ENCODE measurements at places on chromosomes 2 and 18.

DNA sequence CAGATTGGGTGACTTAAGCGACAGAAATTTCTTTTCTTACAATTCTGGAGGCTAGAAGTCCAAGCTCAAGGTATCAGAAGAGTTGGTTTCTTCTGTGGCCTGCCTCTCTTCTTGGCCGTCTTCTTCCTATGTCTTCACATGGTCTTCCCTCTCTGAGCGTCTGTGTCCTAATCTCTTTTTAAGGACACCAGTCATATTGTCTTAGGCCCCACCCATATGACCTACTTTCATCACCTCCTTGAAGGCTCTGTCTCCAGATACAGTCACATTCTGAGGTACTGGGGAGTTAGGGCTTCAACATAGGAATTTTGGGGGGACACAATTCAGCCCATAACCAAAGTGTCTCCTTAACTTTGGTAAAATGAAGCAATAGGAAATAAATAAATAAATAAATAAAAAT, 110.9 kb upstream of the EPC2 start:
- no peak for DNase-seq

DNA sequence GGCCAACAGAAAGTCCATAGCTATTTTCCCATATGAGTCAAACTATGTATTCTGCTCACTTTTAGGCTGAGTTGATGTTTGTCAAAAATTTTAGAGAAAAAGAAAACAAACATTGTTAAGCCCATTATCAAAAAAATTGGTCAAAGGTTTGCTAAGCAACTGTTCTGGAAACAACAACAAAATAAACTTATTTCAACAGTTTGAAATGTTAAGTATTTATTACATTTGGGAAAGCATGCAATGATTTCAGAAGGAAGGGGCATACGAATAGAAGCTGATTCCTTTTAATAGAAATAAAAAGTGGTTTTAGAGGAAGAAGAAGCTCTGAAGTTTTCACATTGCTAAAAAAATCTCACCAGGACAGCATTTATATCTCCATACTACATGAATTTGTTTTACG, 1837.5 kb upstream of the CELF4 start:
- no peak for DNase-seq

- DNase-seq = no peak
Measured at GRCh38 chr2:47869859-47870595, 36.3 kb downstream of the FBXO11 start.

DNA sequence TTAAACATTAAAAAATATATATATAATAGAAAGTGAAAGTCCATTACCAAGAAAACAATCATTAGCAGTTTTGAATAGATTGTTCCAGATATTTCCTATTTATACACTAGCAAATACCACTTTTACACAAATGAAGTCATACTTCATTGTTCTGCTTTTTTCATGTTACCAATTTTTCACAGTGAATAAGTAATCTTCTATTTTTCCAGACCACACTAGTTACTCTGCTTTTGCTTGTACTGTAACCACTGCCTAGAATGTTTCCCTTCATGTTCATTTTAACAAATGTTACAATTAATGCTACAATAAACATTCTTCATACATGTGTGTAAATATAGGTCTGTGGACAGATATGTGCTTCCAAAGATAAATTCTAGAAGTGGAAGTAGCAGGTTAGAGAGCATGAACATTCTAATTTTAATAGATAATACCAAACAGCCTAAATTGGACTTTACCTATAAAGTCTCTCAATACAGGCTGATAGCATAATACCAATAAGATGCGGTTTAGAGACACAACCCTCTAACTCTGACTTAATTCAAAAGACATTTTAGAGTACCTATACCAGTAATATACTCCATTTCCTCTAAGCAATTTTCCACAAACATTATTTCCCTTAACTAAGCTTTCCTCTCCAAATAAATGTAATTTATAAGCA, 17.0 kb downstream of the ITSN2 start:
- DNase-seq = no peak

GRCh38 chr18:51559198-51559901, 361.9 kb upstream of the MEX3C start:
- no peak for DNase-seq

DNA sequence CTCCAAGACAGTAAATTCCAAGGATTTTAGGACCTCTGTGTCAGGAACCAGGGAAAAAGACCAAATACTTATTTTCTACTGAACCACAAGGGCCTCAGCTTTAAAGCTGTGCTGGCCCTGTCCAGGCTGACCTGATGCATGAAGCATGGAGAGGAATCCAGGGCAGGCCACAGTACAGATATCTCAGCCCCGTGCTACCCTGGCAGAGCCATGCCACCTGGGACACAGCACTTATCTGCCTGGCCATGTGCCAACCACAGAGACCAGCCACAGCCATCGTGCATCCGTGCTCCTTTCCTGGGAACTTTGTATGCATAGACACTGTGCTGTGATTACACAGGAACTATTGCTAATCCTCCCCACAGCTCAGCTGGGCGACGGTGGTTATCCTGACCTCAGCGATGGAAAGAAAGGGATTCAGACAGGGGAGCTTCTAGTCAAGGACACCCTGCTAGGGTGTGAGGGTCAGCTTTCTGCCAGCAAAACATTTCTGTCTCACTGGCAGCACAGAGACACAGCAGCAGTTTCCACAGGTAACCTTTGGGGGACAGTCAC, 687.4 kb upstream of the ID2 start:
- no peak for DNase-seq

DNA sequence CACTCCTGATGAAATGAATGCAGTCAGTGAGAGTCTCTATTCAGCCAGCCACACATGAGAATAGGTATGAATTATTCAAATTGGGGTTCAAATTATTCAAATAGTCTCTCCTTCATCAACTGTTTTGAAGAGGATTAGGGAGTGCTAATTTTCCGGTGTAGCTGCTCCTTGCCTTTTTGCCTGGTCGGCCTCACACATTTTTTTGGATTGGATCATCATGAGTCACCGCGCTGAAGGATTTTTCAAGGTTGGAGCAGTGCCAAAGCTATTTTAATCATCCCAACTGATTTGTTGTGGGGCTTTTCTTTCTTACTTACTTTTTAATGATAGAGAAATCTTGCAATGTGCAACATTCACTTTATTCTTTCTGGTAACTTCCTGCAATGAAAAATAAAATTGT, 2.4 kb upstream of the DTNA start:
- no peak for DNase-seq

- no peak for DNase-seq
Measured at GRCh38 chr2:27856386-27856785, 33.8 kb downstream of the RBKS start.

DNA sequence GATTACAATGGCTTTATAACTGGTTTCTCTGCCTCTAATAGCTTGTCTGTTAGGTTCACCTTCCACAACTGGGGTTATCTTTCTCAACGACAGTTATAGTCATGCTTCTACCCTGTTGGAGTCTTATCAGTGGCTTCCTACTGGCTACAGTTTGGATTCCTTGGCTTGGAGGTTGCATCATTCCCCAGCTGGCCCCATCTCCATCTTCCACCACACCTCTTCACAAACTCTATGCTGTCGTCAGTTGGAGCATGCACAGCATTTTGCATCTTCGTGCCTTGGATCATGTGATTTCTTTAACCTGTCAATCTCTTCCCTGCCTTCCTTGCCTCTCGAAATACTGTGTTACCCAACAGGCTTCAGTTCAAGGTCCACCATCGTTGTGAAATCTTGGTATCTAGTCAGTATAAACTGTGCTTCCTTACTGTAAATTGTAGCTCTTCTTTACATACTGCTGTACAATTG, 316.3 kb upstream of the CXCR4 start:
- DNase-seq = no peak

- no peak for DNase-seq
Measured at GRCh38 chr2:215003001-215003400, 135.4 kb downstream of the ABCA12 start.

DNA sequence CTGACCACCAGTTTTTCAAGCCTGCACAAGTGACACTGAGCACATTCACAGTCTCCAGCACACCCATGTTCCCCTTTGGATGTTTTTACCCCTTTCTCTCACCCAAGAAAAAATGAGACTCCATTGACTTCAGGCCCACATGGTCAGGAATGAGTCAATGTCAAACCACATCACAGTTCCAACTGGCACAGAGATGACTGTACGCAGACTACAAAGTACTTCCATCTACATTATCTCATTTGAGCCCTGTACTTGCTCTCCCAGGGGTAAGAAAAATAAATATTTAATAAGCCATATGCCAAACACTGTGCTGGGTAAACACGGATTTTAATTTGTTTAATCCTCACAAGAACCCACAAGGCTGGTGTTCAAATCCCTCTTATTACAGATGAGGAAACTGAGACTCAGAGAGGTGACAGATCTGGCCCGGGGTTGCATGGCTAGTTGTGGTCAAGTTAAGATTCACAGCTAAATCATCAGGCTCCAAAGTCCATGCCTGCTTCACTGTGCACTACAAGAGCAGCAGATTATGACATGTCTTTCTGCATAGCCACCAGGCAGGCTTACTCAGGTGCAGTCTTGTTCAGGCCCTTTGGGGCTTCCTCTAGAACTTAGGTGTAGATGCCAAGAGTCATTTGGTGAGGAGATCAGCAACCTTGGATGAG, 106.1 kb downstream of the TXNL1 start:
- no peak for DNase-seq

DNA sequence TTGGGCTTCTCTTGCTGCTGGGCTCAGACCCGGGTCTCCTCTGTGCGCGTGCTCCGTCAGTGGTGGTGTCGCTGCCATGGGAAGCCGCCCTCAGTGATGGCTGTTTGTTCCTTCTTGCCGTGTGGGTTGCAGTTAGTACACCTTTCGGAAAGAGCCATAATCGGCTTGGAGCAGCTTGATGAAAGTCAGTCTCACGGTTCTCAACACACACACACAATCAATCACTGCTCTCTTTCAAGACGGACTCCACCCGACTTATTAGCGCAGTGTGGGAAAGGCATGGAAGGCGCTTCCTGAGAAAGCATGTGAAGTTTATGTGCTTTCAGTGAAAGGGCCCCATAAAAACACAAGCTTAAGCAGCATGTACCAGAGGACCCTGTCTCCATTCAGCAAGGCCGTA, 64.1 kb downstream of the SOX11 start:
- DNase-seq = no peak

GRCh38 chr18:13442451-13442850, 223.9 kb downstream of the LDLRAD4 start:
- DNase-seq = no peak

- DNase-seq = no peak
Measured at GRCh38 chr2:238667008-238667407, 180.9 kb upstream of the TWIST2 start.

GRCh38 chr18:63207143-63207790, 112.3 kb downstream of the BCL2 start:
- DNase-seq = no peak

DNA sequence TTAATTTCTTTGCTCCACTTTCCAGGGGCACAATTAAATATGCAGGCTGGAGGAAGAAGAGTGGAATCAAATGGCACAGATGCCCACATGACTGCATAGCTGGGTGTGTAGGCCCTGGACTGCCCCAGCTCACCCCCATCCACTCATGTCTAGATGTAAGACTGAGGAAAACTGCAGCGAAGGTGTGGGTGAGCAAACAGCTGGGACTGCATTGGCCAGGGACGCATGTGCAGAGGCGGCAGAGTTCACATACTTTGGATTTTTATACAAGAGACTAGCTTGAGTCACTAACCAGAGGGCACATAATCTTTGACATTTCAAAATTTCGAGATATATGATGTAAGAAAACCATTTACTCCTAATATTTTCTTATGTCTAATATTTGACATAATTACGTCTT, 60.1 kb downstream of the SPIRE1 start:
- DNase-seq = no peak

DNA sequence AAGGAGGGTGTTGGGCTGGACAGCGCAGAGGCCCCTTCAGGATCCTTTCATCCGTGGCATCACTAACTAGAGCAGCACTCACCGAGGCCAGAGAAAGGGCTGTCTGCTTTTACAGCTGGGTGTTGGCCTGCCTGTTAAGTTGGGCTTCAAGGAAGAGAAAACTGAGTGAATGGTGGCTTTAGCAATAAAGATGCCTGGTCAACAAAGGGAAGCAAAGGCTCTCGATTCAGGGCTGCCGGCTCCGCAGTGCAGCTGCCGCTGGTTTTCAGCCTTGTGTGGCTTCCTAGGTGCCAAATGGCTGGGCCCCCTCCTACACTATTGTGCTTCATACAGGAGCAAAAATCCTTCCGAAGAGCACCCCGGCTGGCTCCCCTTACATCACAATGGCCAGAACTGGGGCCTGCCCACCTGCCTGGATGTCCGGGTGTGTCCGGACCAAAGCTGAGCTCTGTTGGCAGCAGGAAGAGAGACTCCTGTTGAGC, 61.0 kb upstream of the GPR45 start:
- no peak for DNase-seq

GRCh38 chr2:47602996-47603395, 179.9 kb upstream of the MSH6 start:
- DNase-seq = no peak

DNA sequence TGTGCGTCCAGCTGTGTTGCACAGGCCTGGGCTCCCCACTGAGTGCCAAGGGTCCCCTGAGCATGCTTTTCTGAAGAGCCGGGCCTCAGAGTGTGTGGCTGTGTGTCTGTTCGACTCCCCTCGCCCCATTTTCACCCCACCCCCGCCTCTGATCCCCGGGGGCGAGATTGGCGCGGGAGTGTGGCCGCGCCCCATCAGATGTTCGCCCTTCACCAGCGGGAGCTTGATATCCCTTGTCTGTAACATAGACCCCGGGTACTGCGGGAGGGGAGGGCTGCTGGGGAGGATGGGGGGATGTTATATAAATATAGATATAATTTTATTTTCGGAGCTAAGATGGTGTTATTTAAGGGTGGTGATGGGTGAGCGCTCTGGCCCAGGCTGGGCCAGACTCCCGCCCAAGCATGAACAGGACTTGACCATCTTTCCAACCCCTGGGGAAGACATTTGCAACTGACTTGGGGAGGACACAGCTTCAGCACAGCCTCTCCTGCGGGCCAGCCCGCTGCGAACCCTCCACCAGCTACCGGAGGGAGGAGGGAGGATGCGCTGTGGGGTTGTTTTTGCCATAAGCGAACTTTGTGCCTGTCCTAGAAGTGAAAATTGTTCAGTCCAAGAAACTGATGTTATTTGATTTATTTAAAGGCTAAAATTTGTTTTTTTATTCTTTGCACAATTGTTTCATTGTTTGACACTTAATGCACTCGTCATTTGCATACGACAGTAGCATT, 1.5 kb downstream of the RHOB start:
- DNase-seq = no peak

GRCh38 chr2:209424199-209424701, 403 bp downstream of the MAP2 start:
- DNase-seq = no peak

GRCh38 chr2:232541195-232541960, 1.9 kb downstream of the CHRNG start:
- no peak for DNase-seq
